ENCODE measurements at places on chromosomes 3 and 15. TPM values are rescaled to one million over a fixed set of nuclear protein-coding genes. Genes with fewer than 3 reads are reported as not detected.

AHSG gene
- polyA plus RNA-seq, result 0.45 TPM

SLC2A2 gene
- not detected for polyA plus RNA-seq

AADAC gene
- 0.45 TPM for polyA plus RNA-seq

ANO10 gene
- polyA plus RNA-seq, result 15.4 TPM

TBC1D5 gene
- 31.3 TPM for polyA plus RNA-seq

LRRC34 gene
- polyA plus RNA-seq, result 3.3 TPM

CACNA2D2 gene
- polyA plus RNA-seq, result 8.2 TPM

GRCh38 chr3:141425523-141426233 is 57.4 kb downstream of the ZBTB38 start:
- no peak for DNase-seq

- DNase-seq, result no peak
These were observed 15.0 kb downstream of the TIGIT start for GRCh38 chr3:114308830-114309229.

DNA sequence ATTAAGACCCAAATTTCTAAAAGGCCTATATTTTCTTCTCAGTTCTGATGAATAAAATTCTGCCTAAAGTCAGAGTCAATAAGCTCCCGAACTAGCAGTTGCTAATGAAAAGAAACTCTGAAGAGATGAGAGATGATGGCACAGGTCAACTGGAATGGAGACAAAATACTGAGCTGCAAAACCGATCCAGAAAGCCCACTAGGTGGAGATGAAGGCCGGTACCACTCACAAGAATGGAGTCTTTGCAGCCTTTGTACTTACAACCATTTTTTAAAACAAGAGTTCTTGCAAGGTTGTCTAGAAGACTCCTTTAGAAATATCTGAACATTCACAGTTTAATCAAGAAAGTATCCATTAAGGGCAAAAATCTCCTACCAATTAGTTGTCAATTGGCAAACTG is 119.9 kb upstream of the TJP1 start:
- no peak for DNase-seq

GRCh38 chr15:23447107-23447500 is at the start of gene GOLGA6L2:
Gene GOLGA6L2 (minus strand): TSS chr15:23447243. CDS start chr15:23447181, 62 bp downstream.
- DNase-seq, result no peak

DNA sequence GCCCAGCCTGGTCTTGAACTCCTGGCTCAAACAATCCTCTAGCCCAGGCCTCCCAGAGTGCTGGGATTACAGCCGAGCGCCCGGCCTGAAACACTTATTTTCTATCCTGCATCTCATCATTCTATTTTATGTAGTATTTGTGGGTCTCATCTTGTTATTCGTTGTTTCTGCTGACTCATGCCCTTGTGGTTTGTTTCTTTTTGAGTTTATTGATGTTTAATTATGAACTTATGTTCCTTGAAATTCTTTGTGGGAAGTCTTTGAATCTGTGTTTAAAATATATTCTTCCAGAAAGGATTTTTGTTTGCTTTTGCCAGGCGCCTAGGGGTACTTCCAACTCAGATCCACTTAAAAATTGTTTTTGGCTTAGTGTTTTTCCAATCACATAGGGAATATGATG is 78.3 kb upstream of the C15orf39 start:
- DNase-seq, result no peak

- DNase-seq, result no peak
These were observed 27.6 kb upstream of the P2RY13 start for GRCh38 chr3:151356794-151357462.

- no peak for DNase-seq
These were observed 90.9 kb downstream of the MBNL1 start for GRCh38 chr3:152359385-152360248.

DNA sequence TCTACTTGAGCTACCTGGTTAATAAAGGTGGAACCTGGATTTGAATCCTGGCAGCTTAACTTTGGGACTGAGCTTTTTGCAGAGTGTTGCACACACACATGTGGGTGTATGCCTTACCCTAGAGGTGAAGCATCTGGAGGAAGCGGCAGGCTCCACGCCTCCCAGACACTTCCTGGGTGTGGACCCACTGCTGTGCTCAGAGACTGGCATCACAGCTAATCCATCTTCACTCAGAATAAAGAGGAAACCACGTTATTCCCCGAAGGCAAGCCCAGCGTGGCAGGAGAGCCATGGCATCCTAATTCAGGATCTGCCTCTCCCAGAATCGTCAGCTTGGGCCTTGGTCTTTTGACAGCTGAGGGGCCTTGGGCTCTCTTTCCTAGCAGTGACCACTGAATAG is 25.5 kb downstream of the CCDC13 start:
- no peak for DNase-seq

DNA sequence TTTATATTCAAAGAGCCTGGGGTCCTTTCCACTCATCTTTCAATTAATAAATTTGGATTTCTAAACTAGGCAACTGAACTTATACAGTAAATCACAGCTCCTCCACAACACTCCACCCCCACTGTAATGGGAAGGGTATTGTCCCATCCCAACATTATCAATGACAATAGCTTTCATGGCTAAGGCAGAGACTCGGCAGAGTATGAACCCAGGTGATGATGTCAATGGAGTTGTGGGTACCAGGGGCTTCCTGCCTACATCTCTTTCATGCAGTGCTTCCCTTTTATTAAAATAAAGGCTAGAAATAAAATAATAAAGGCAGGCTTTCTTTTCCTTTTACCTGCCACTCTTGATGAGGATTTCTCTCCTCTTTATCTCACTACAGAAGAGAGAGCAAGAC is 109.5 kb downstream of the ADAM10 start:
- no peak for DNase-seq

- no peak for DNase-seq
These were observed 474.8 kb downstream of the CNTN3 start for GRCh38 chr3:74139648-74140047.

Measured in hindlimb muscle (tissue), 1 donor.